ENCODE measurements at places on chromosomes 2 and 18. TPM values are rescaled to one million over a fixed set of nuclear protein-coding genes. Genes with fewer than 3 reads are reported as not detected.

The DNAH7 gene
- total RNA-seq: 4.2 TPM

The IHH gene
- not detected for total RNA-seq

The DSG2 gene
- total RNA-seq: 4.8 TPM

The RND3 gene
- 21.8 TPM for total RNA-seq

The HOXD11 gene
- 1.2 TPM for total RNA-seq

The PLEK gene
- total RNA-seq: 9.8 TPM

The NOL4 gene
- total RNA-seq: not detected

The GNLY gene
- not detected for total RNA-seq

The AMER3 gene
- total RNA-seq: not detected

The MYO3B gene
- total RNA-seq: 0.39 TPM

The SIX2 gene
- total RNA-seq: 4.9 TPM

- no peak overlapping the region for H3K4me3 ChIP-seq
- H3K27ac ChIP-seq: no peak overlapping the region
- DNase-seq: no peak
- H3K27me3 ChIP-seq: no peaks in the 10 kb centered on the region
These were observed 6.7 kb downstream of the MYO7B start for GRCh38 chr2:127542231-127542630.

DNA sequence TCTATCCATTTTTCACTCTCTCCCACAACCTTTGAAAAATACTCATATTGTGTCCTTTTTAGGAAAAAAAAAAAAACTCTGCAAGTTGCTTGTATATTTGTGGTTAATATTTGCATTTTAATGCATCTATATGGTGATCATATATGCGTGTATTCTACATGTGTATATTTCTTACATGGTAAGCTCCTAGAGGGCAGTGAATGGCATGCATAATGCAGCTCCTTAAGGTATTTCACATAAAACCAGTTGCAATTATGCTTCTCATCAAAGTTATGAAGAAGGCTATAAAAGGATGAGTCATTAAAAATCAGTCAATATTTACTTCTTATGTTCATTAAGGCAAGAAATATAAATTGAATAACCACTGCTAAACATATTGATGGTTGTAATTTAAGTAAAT is 100.8 kb downstream of the LRP1B start:
- H3K4me1 ChIP-seq: no peaks in the 10 kb centered on the region
- DNase-seq: no peak
- no peak overlapping the region for H3K27ac ChIP-seq
- no peaks in the 10 kb centered on the region for H3K27me3 ChIP-seq

- H3K27me3 ChIP-seq: no peaks in the 10 kb centered on the region
- no peaks in the 10 kb centered on the region for H3K4me1 ChIP-seq
- H3K27ac ChIP-seq: no peak overlapping the region
- no peaks in the 10 kb centered on the region for H3K36me3 ChIP-seq
These were observed 328.0 kb upstream of the CRIM1 start for GRCh38 chr2:36027616-36028015.

DNA sequence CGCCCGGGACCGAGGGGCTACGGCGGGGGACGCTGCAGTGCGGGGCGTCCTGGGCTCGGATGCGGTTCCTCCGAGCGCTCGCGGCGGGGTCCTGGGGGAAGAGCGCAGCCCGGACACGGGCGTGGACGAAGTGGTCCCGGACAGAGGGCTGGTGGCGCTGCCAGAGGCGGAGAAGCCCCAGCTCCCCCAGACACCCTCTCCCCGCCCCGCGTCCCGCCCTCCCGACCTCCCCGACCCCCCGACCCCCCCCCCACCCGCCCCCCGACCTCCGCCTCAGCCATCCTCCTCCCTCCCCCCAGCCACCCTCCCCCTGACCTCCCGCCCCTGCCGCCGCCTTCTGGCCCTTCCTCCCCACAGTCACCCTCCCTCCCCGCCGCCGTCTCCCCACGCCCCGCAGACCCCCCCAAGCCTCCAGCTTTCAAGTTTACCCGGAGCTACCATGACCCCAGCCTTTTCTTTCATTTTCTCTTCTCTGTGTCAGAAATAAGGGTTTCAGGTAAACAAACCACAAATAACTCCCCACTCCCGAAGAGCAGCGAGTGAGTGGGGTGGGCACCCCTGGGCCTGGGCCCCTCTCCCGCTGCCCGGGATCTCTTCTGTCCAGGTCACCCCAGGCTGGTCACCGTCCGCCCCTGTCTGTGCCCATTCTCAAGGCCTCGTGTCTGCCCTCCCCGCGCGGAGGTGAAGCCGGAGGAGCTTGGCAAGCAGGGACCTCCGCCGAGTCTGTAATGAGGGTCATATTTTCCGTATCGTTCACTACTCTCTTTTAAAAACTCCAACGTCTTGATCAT is 5.1 kb downstream of the NFATC1 start:
- no peaks in the 10 kb centered on the region for H3K36me3 ChIP-seq
- H3K4me1 ChIP-seq: peaks cover 3% of the 10 kb centered on the region
- peak overlapping the region; percentile 86 for H3K4me3 ChIP-seq
- no peaks in the 10 kb centered on the region for H3K27me3 ChIP-seq
- DNase-seq: no peak
- H3K27ac ChIP-seq: peak overlapping the region; percentile 95

- H3K36me3 ChIP-seq: no peaks in the 10 kb centered on the region
- no peaks in the 10 kb centered on the region for H3K4me1 ChIP-seq
- H3K4me3 ChIP-seq: no peak overlapping the region
These were observed 36.5 kb downstream of the EFR3B start for GRCh38 chr2:25078170-25079049.

DNA sequence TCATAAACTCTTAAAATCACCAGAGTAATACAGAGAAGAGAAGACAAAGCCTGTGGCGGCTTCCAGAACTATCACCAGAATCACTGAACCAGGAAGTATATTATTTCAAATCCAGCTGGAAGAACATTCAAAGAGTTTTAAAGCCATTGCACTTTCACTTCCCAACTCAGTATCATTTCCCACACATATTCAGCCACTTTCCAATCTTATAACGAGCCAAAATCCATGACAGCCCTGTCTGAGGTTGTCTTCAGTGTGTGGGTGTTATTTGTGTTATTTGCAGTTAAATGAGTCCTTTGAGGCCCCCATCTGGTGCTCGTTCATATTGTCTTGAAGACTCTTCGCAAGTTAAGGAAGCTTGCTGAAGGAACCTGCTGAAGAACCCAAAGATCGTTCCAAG is 559.9 kb downstream of the TSN start:
- no peak overlapping the region for H3K27ac ChIP-seq
- H3K27me3 ChIP-seq: no peaks in the 10 kb centered on the region
- no peaks in the 10 kb centered on the region for H3K4me1 ChIP-seq
- no peak overlapping the region for H3K4me3 ChIP-seq
- no peaks in the 10 kb centered on the region for H3K36me3 ChIP-seq

DNA sequence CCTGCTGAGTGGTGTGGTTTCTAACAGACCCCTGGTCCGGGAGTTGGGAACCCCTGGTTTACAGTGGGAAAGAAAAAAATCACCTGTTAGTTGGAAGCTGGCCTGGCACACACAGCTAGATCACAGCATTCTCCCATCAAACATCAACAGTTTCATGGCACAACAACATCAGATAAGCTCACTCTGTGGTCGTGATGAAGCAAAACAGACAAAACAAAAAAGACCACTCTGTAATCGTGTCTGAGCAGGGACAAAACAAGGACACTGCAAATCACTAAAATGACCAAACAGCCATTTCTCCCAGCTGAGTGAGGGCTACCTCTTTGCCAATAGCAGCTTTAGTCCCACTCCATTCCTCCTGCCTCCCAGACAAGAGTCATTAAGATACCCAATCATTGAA is 9.0 kb upstream of the IMPACT start:
- H3K27ac ChIP-seq: no peak overlapping the region
- H3K36me3 ChIP-seq: no peaks in the 10 kb centered on the region
- H3K4me3 ChIP-seq: no peak overlapping the region

- H3K36me3 ChIP-seq: no peaks in the 10 kb centered on the region
- no peak overlapping the region for H3K27ac ChIP-seq
- H3K4me1 ChIP-seq: no peaks in the 10 kb centered on the region
- no peak for DNase-seq
These were observed 576.7 kb upstream of the ZEB2 start for GRCh38 chr2:145096582-145096981.

DNA sequence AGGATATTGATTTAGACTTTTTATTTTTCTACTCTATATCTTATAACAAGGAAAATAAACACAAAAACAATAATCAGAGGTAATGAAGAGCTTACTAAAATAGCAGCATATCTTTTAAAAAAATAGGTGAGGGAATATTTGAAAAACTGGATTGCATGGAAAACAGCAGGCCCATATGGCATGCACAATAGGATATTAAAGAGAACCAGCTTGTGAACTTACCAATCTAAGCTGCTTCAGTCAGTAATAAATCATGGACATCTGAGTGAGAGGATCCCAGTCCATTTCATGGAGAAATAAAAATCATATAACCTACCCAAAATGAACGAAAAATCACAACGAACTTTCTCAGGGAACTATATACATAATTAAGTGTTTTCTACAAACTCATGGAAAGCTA is 634.6 kb downstream of the ADCYAP1 start:
- no peaks in the 10 kb centered on the region for H3K27me3 ChIP-seq
- DNase-seq: no peak
- H3K4me1 ChIP-seq: no peaks in the 10 kb centered on the region
- H3K27ac ChIP-seq: no peak overlapping the region

DNA sequence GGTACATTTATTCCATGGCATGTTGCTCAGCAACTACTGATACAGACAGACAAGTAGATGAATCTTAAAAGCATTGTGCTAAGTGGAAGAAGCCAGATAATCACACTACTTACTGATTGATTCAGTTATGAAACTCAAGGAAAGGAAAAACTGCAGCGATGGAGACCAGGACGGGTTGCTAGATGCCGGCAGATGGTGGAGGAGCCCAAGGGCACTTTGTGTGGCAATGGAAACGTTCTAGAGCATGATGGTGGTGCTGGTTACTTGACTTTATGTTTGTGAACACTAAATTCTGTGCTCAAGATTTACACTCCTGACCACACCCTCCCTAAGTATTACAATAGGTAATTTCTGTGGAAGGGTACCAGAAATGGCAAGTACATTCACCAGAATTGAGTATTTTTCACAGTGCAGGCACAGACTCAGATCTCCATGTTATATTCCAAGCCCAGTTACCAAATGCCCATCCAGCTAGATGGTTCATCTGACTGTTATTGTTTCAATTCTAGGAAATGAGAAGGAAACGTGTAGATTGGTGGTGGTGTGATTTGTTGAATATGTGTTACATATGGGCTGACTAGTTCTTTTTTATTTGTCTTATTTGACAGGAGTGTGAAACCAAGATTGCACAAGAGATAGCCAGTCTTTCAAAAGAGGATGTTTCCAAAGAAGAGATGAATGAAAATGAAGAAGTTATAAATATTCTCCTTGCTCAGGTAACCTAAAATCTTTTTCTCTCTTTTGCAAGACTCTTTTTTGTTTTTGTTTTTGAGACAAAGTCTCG is 55.1 kb downstream of the RALBP1 start:
- H3K4me3 ChIP-seq: no peak overlapping the region
- peaks cover 92% of the 10 kb centered on the region for H3K36me3 ChIP-seq
- no peaks in the 10 kb centered on the region for H3K4me1 ChIP-seq
- DNase-seq: no peak

- H3K36me3 ChIP-seq: no peaks in the 10 kb centered on the region
- H3K4me3 ChIP-seq: no peak overlapping the region
- no peak for DNase-seq
- no peaks in the 10 kb centered on the region for H3K4me1 ChIP-seq
These were observed 360.1 kb upstream of the RND3 start for GRCh38 chr2:150847578-150847977.

DNA sequence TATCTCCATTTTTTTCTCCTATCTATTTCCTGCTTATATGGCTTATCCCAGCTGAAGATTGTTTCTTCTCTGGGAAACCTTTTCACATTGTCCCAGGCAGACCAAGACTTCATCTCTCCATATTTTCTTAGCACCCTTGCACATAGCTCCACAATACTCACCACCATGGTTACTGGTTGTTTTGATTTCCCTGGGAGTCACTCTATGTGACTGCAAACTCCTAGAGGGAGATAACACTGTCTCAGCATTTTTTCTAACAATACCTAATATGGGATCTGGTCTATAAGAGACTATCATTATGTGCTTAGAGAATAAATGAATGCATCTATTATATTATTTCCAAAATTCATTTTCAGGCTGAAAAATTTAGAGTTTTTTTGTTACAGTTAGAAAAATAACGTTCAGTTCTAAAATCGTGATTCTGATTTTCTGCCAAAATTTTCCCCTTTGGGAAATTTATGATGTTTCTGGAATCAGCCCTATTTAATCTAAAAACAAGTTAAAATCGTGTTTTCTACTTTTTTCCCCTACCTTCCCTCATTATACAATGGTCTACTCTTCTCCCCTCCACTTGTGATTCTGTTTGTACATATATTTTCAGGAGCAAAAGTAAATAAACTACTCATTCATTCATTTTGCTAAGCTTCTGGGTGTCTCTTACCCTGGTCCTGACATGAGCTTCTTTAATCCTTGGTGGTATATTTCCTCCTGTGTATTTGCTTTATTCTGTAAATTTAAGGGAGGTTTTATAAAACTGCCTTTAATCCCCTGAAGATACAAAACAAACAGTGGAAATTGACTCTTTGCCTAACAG is 95.4 kb downstream of the HNMT start:
- H3K36me3 ChIP-seq: no peaks in the 10 kb centered on the region
- no peak overlapping the region for H3K27ac ChIP-seq
- no peak for DNase-seq
- H3K4me3 ChIP-seq: no peak overlapping the region

- no peak overlapping the region for H3K4me3 ChIP-seq
- no peaks in the 10 kb centered on the region for H3K27me3 ChIP-seq
- H3K27ac ChIP-seq: peak overlapping the region; percentile 85
- no peak for DNase-seq
These were observed 263.9 kb downstream of the LTBP1 start for GRCh38 chr2:33210626-33211025.

- H3K36me3 ChIP-seq: no peaks in the 10 kb centered on the region
- H3K4me3 ChIP-seq: no peak overlapping the region
- H3K27ac ChIP-seq: no peak overlapping the region
These were observed 7.5 kb upstream of the COLEC11 start for GRCh38 chr2:3587432-3587831.

GRCh38 chr2:153145470-153145978 is 333.0 kb downstream of the RPRM start:
- H3K4me1 ChIP-seq: no peaks in the 10 kb centered on the region
- H3K27me3 ChIP-seq: no peaks in the 10 kb centered on the region
- no peaks in the 10 kb centered on the region for H3K36me3 ChIP-seq
- DNase-seq: no peak

DNA sequence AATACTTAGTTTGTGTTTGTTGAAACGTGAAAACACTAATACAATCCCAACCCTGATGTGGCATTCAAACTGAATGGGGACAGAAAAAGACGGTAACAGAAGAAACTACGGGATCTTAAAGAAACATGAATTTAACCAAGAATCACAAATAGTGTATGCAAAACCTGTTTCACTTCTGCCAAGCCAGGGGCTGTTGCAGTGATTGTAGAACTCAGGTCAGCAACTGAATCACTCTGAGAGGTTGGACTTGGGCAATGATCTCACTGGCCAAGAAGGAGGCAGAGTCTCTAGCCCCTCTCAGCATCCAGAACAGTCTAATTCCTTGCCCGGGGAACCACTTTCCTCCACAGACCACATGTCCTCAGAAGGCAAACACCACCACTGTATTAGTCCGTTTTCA is 54.9 kb upstream of the CRIM1 start:
- H3K27me3 ChIP-seq: no peaks in the 10 kb centered on the region
- no peaks in the 10 kb centered on the region for H3K4me1 ChIP-seq
- no peak for DNase-seq
- H3K4me3 ChIP-seq: no peak overlapping the region
- H3K36me3 ChIP-seq: no peaks in the 10 kb centered on the region

All from tibial nerve (tissue), 4 donors.